NCI-H1417 treated with DMSO at 0.1 percent for 48 hours (cell line): ENCODE measurements at places on chromosomes 16 and 17.

GRCh38 chr17:58083491-58084316 is 485 bp downstream of the DYNLL2 start:
- no peak for DNase-seq

- no peak for DNase-seq
These were observed 8.2 kb downstream of the ADORA2B start for GRCh38 chr17:15952916-15953790.

DNA sequence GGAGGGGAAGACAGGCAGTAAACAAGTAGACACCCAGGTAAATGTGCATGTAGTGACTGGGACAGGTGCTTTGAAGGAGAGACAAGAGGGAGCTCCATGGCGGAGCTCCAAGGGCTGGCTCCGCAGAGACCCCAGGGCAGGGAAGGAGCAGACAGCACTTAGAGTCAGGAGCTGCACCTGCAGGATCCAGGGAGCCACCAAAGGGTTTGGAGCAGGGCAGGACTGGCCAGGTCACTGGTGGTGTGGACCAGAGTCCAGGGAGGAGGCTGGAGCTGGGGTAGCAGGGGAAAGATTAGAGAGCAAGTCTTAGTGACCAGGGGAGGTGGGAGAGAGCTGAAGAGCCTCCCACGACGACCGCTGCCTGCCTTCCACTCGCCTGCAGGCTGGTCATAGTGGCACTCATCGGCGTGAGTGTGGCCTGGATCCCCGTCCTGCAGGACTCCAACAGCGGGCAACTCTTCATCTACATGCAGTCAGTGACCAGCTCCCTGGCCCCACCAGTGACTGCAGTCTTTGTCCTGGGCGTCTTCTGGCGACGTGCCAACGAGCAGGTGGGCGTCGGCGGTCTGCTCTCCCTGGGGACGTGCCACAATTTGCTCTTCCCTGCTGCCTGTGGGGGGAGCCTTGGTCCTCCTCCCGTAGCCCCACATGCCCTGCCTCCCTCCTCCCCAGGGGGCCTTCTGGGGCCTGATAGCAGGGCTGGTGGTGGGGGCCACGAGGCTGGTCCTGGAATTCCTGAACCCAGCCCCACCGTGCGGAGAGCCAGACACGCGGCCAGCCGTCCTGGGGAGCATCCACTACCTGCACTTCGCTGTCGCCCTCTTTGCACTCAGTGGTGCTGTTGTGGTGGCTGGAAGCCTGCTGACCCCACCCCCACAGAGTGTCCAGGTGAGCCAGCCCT is 14.7 kb upstream of the FAM83G start:
- DNase-seq, result no peak

- no peak for DNase-seq
These were observed 113.2 kb downstream of the GSG1L start for GRCh38 chr16:27950206-27950887.

DNA sequence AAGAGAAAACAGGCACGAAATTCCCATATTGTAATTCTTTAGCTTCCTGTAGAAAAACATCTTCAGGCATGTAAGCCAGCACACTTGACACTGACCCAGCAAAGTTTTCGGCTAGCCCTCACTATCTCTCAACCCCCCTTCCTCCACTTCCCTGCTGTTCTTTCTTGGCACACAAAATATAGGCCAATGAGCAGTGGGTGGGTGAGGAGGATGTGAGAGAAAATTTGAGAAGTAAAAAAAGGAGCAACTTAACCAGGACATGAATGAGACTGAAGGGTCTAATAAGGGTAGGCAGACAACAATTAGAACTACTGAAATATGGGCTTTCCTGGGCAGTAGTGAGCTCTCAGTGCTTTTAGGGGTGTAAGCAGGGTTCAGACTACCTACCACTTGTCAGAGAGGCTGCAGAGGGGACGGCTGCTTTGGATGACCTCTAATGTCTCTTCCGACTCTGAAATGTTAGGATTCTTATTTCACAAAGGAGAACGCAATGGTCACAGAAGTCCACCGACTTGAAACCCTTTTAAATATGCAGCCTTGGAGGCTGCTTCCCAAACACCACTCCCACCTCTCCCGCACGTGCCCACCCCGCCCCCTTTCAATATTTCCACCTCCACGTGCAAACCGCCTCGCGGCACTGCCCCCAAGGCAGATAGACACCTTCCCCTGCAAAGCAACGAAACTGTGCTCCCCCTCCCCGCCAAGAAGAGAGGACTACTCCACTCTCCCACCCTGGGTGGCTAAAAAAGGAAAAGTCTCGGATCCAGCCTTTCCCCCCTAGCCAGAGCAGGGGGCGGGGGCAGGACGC is 889 bp downstream of the MBTD1 start:
- DNase-seq, result no peak

GRCh38 chr16:48117217-48118105 is 38.3 kb downstream of the ABCC12 start:
- no peak for DNase-seq

- DNase-seq, result no peak
These were observed 22.3 kb downstream of the ADGRG5 start for GRCh38 chr16:57564571-57565270.

GRCh38 chr16:15966836-15967546 is 17.6 kb downstream of the ABCC1 start:
- DNase-seq, result no peak

DNA sequence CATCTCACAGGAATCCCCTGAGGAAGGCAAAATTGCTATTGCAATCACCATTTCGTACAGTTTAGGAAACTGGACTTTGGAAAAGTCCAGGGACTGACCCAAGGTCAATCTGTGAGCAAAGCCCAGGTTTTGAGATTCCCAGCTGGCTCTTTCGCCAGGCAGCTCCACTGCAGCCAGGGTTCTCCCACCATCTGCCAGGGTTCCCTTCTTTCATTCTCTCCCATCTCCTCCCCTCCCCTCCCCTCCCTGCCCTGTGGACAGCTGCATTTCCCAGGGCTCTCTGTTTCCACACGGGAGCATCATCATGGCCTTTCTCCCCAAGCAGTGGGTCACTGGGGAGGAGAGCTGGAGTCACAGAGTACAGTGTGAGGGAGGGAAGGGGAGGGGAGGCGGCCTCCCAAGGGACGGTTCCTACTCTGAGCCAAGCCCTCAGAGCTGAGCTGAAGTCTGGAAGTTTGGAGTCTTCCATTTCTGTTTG is 11.9 kb upstream of the GSDMA start:
- DNase-seq, result no peak

- no peak for DNase-seq
These were observed 25.4 kb downstream of the TENT4B start for GRCh38 chr16:50178491-50178941.

GRCh38 chr17:18848501-18848900 is 9.4 kb upstream of the PRPSAP2 start:
- no peak for DNase-seq

DNA sequence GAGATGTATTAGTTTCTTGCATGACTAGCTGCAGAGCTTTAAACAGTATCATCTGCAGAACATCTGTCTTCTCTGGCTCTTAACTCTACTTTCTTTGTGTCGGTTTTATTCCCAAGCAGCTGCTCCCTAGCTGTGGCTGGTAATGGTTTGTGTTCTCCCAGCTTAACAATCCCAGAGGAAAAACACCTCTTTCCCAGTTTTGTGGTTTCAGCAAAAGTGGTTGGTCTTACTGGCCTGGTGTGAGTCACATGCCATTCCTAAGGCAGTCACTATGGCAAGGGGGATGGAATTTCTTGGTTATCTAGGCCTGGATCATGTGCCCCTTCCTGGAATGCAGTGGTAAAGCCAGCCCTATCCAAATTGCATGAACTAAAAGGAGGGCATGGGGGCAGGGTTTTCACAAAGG is 27.5 kb downstream of the OMG start:
- DNase-seq, result no peak

DNA sequence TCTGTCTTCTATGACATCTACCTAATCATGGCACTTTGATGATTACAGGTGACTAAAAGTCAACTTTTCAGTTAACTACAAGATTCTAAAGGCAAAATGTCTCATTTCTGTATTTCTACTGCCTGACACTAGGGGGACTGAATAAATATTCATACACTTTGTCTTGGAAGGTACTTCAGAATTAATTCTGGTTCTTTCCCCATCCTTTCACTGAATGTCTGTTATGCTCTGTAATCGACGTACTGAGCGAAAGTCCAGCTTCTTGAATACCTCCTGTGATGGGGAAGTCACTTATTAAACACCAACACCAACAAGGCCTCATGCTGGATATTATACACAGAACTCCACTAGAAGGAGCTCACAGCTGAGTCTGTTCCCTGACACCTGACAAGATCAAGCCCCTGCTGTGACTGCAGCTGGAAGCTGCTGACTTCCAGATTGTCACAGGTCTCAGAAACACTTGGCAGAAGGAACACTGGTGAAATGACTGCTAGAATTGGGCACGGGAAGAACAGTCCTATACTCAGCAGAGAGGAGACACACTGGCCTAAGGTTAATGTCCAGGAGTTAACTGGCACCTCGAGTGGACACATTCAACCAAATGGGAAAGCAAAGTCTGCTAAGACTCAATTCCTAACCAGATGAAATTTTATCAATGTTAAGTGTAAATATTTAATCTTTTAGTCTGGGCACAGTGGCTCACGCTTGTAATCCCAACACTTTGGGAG is 31.9 kb downstream of the CMC2 start:
- no peak for DNase-seq

GRCh38 chr17:37092071-37092470 is 143.3 kb downstream of the AATF start:
- no peak for DNase-seq

DNA sequence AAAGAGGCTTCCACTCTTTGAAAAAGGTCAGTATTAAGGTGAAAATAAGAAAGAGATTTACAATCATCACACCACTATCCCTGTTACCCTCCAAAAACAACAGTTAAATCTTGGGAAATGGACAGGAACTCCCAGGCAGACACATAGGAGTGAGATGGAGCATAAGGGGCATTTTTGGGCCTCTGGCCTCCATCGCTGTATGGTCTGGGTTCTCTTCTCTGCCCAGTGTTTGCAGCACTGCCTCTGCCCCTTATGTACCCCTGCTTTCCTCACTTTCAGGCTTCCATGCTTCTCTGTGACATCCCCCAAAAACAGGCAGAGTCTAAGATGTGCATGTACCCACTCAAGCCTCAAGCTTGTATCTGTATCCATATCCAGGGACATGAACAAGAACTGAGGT is 630 bp upstream of the HOXB2 start:
- DNase-seq, result no peak

- DNase-seq, result no peak
These were observed 454.0 kb downstream of the WWOX start for GRCh38 chr16:78553268-78554039.

DNA sequence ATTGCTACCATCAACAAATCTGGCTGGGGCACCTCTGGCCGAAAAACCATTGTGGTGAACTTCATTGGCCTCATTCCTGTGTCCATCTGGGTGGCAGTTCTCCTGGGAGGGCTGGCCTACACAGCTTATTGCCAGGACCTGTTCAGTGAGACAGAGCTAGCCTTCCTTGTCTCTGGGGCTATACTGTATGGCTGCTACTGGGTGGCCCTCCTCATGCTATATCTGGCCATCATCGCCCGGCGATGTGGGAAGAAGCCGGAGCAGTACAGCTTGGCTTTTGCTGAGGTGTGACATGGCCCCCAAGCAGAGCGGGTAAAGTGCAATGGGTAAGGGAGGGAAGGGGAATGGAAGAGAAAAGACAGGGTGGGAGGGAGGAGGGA is 9.5 kb downstream of the HAS3 start:
- DNase-seq, result no peak

- no peak for DNase-seq
These were observed 29.7 kb upstream of the ZC3H18 start for GRCh38 chr16:88540346-88540977.

- no peak for DNase-seq
These were observed 36.0 kb downstream of the ATP6V0A1 start for GRCh38 chr17:42494673-42495072.

DNA sequence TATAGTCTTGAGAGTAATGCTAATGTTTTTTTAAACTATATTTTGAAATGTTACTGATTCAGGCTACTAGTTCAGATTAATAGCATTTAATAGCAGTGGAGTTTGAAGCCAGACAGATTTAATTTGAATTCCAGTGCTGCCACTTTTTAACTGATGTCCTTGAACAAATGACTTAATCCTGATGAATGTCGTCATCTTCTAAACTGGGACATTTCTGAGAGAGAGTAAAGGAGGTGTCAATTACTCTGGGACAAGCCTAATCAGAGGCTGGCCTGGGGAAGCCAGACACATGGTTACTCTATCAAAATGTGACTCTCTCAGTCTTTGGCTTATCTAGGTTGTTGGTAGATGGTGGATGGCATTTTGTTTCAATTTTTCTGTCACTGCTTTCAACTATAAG is 246.7 kb downstream of the HS3ST3A1 start:
- no peak for DNase-seq

DNA sequence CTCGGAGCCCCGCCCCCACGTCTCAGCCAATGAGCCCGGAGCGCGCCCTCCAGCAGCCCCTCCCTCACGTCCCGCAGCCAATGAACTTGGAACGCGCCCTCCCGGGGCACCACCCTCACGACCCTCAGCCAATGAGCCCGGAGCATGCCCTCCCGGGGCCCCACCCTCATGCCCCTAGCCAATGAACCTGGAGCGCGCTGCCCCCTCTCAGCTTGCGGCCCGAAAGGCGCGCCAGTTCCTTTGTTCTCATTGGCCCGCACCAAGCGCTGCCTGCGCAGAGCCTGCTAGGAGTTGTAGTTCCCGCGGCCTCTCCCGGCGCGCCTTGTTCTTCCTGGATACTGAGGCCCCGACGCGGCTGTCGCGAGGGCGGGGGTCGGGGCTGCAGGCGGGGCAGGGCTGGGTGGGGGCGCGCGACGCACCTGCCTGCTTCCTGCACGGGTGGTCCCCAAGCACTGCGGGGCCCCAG is at the start of gene LRRC45:
TSS of gene LRRC45 (plus strand) at position 325 of the 466 bp plus-strand sequence. CDS start 339 bp downstream, outside the sequence.
- DNase-seq, result peak; percentile 97

GRCh38 chr16:69916462-69916861 is 34.7 kb upstream of the CLEC18A start:
- no peak for DNase-seq

- no peak for DNase-seq
These were observed 11.3 kb downstream of the RIPOR1 start for GRCh38 chr16:67539691-67540635.

DNA sequence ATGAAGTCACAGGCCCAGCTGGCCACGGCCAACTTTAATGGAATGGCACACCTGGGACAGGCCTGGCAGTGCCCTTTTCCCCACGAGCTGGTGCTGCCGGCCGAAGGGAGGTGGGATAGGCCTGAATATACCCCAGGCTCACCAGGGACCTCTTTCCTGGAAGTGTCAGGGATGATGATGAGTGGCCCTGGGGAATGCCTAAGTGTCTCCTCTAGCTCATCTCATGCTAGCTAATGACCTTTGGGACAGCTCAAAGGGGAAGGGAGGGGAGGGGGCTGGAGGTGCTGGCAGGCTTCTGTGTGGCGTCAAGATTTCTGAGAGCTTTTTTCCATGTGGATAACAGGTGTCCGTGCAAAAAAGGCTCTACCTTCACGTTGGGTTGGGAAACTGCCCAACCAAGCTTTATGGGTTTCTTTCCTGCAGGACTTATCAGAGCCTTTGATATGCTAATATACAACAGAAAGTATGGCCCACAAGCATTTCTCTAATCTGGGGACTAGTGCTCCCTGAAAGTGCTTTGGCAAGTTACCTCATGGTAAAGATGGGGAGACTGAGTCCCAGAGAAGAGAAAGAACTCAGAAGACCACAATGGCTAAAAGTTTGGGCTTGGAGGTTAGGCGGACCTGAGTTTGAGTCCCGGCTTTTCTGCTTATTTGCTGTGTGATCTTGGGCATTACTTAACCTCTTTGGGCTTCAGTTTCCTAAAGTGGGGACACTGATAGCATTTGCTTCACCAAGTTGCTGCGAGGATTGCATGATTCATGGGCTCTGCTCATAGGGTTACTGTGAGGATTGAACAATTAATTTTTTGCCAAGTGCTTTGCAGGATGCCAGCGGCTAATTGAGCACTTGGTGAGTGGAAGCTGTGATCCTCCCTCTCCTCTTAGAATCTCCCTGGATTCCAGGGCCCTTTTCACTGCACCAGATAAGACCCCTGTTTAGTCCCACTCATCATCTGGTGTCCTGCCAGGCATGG is 14.0 kb downstream of the ADGRG1 start:
- no peak for DNase-seq
